Testis (tissue), 5 donors: ENCODE measurements at places on chromosomes 2 and 18.

DNA sequence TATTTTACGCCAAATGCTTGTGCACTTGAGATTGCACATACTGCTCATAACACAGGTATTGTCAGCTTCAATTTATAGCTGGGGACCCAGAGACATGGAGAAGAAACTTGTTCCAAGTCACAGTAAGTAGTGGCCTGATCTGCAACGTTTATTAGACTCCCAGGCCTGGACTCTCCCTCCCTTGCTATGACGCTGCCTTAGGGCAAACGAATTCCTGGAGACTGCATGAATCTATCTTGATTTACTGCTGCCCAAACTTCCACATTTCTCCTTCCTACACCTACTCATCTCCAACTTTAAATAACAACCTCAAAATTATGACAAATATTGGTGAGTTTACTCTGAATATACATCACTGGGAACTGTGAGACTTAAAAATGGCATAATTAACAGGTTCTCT, 145.1 kb upstream of the CCDC195 start:
- DNase-seq = no peak

GRCh38 chr2:240235149-240235803, 94.8 kb upstream of the OTOS start:
- peak; percentile 11 for DNase-seq

DNA sequence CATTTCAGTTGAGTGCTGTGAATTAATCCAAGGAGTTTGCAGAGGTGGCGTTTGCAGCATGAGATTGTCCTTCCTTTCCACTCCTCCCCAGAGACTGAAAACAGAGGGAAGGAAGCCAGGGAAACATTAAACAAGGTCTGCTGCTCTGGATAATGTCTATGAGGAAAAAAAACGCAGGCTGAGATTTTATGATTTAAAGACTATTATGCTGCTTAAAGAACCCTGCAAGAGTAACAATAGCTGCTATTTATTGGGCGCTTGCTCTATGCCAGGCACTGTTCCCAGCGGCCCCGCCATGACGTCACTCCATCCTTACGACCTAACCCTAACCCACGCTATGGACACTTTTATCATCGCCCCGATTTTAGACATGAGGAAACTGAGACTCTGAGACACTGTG, 222.4 kb downstream of the BCL2 start:
- DNase-seq = no peak

- DNase-seq = no peak
Observed at GRCh38 chr2:81991282-81991681, 1686.7 kb upstream of the LRRTM1 start.

DNA sequence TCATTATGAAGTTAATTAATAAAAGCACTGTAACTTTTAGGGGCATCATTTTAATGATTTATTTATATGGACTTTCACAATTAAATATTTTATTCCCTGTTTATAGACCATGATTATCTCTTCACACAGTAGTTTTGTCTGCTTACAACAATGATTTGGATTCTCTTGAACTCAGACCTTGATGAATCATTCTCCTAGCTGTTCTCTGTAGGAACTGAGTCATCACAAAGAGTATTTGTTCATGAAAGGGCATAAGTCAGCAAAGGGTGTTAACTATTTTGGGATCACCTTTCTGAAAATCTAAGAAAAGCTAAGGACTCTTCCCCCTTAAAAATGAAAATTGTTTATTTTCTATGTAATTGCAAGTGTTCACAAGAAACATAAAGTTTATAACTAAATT, 461.1 kb upstream of the UBE2E3 start:
- DNase-seq = no peak

- no peak for DNase-seq
Observed at GRCh38 chr2:232320443-232320803, 58.1 kb upstream of the ALPP start.

DNA sequence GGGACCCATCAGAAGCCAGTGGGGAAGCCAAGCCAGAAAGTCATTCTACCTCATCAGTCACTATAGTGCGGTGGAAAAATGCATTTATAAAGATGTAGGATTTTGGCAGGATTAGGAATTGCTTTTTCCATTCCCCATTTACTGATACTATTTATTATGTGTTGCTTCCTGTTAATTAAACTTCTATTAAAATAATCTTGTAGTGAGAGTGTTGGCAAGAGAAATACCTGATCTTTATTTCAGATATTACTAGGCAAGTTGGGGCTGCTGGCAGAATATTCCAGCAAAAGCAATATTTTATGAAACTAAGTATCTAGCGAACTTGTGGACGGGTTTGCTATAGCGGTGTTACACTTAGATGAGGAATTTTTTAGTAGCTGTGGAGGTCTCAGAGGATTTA, 23.9 kb upstream of the CDC42EP3 start:
- DNase-seq = no peak

DNA sequence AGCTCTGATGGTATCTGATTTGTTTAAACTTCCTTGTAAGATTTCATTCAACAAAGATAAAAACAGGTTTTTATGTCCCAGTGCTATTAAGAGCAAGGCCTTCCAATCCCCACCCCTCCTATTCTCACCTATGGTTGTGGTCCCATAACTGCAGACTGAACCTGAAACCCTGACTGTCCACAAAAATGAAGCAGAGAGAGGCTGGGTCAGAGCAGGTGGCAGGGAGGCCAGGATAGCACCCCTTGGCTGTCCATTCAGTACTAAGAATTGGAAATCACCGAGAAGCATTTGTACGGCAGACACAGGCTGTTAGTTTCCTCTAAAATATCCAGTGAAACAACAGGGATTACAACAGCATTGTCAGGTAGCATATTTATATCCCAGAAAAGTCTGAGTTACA, 37.3 kb upstream of the FMNL2 start:
- no peak for DNase-seq

GRCh38 chr2:121650315-121650930, 1.2 kb upstream of the CLASP1 start:
- DNase-seq = no peak

GRCh38 chr2:207698301-207698700, 13.1 kb upstream of the CCNYL1 start:
- DNase-seq = no peak

- DNase-seq = no peak
Observed at GRCh38 chr2:65499216-65499615, 66.8 kb upstream of the SPRED2 start.

- no peak for DNase-seq
Observed at GRCh38 chr2:29227935-29228675, 112.9 kb downstream of the CLIP4 start.

GRCh38 chr18:58205443-58206160, 161.6 kb downstream of the NEDD4L start:
- DNase-seq = no peak

DNA sequence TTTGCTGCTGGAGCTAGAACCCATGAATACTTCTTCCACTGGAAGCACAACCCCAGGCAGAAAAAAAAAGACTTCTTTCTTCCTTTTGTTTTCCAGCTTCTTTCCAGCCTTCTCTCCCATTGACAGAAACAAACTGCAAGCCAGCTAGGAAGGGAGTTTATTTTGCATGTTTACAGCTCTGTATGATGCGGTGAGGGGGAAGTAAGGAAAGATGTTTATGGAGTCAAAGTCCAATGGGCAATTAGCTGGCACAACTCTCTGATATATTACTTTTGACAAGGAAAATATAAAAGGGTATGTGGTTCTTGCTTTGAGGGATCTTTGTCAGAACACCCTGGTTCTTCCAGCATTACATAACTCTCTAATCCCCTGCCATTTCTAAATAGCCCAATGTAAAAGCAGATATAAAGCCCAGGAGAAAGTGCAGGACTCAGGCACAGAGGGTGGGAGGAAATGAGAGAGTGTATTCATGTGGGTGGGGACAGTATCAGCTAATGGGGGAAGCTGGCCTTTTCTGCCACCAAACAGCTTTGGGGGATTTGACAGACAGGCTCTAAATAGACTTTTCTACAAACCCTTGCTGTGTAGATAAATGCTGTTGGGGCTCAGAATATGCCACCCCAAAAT, 9.3 kb upstream of the NMS start:
- DNase-seq = no peak

GRCh38 chr2:16642088-16642487, 23.5 kb downstream of the CYRIA start:
- no peak for DNase-seq

DNA sequence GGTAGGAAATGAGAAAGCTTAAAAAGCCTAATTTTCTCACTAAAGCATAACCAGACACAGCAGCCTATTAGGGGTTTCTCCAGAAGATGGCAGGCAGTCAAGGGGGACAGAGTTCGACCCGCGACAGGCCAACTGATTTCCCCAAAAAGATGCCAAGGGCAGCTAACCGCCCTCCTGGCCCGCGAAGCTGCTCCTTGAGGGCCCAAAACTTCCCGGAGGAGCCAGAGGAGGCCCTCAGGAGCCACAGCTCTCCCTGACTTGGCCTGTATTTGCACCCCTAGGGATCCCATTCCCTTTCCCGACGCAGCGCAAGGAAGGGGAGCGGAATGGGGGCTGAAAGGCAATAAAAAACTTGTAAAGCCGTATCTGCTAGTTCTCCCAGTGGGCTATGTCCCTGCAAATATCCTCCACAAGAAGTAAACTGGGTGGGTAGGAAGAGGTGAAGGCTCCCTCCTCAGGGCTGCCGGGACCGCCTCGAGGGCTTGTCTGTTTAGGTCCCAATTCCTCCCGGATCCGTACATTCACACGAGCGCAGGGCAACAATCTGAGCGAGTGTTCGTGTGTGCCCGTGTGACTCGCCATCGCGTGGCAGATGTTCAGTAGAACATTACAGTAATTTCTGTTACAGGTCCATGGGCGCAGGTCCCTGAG, 756 bp upstream of the NAGK start:
- no peak for DNase-seq

DNA sequence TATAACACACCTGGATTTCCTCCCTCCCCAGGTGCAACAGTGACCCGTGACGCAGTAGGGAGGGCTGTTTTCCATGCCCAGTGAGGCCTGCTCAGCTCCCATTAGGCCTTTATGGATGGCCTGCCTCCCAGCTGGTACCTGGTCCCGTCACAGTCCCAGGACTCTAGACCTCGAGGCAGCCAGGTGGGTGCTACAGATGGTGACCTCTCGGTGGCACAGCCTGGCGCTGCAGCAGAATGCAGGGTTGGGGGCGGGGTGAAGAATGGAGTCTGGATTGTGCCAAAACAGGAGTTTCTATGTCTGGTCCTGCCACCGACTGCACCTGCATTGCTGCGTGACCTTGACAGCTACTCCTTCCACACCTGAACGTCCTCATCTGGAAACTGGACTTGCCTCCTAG, 18.0 kb upstream of the YWHAQ start:
- no peak for DNase-seq

DNA sequence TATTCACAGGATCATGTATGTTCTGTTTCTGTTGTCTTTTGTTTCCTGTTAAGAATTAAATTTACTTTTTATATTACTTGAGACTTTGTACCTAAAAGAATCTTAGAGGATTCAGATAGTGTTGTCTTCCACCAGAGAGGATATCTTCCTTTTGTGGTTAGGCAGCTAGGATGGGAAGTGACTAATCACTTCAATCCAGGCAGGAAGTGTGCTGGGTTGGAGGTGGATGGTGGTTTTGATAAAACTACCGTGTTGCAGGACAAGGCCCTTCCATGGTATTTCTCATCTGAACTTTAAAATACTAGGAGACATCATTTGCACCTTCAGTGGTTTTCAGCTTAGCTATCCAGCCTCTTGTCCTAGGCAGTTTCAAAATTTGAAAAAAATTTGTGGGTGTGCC, 728.6 kb upstream of the CDH2 start:
- DNase-seq = no peak

DNA sequence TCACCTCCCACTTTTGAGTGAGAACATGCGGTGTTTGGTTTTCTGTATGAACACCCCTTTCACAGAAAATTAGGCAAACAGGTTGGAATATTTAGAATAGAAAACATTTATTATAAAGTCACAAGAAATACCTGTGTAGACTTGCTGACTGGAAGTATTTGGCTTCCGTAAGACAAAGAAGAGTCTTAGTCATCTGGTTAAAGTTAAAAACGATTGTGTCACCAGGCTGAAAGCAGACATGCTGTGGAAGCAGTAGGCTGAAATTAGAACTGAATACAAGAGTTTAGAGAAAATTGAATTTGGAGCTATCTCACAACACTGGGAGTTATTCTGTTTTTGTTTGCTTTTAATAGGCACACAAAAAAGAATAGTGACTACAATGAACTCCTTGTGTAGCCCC, 16.2 kb upstream of the CLASP1 start:
- no peak for DNase-seq

GRCh38 chr2:196481324-196481697, 158.2 kb upstream of the CCDC150 start:
- no peak for DNase-seq

GRCh38 chr2:186558512-186559276, 31.2 kb upstream of the ITGAV start:
- DNase-seq = no peak

DNA sequence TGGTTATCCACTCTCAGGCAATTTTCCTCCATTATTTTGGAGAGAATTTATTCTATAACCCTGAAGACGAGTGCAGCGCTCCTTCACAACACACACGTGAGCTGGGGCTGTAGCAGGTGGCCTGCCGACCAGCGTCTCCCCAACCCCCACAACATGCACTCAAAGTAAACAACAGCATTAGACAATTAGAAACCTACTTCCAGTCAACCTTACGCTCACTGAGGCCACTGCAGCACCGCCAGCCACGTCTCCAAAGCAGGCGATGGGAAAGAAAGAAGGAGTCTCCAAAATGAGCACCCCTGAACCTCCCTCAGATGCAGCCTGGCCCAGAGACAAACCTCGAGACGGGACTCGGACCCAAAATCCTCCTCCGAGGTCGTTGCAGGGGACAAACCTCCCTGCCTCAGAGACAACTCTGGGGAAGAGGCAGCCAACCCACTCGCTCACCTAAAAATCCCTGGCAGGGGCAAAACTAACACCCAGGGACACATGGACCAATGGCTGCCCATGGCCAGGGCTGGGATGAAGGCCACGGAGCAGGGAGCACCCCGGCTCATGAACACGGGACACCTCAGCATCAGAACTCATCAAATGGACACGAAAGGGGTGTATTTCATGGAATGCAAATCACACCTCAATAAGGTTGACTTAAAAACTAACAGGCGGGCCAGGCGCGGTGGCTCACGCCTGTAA, 2.6 kb downstream of the SLC66A2 start:
- peak; percentile 8 for DNase-seq

GRCh38 chr2:136381722-136382633, 264.0 kb upstream of the CXCR4 start:
- DNase-seq = no peak

- no peak for DNase-seq
Observed at GRCh38 chr2:233654501-233654900, 17.2 kb upstream of the UGT1A9 start.

GRCh38 chr2:208366215-208367127, 40.1 kb upstream of the PTH2R start:
- no peak for DNase-seq

- no peak for DNase-seq
Observed at GRCh38 chr18:3060667-3061580, 48.0 kb upstream of the LPIN2 start.
